ENCODE measurements at places on chromosomes 16 and 17. TPM values are rescaled to one million over a fixed set of nuclear protein-coding genes. Genes with fewer than 3 reads are reported as not detected.

The C1QTNF1 gene
- total RNA-seq, result 54.0 TPM

The SOST gene
- total RNA-seq, result not detected

DNA sequence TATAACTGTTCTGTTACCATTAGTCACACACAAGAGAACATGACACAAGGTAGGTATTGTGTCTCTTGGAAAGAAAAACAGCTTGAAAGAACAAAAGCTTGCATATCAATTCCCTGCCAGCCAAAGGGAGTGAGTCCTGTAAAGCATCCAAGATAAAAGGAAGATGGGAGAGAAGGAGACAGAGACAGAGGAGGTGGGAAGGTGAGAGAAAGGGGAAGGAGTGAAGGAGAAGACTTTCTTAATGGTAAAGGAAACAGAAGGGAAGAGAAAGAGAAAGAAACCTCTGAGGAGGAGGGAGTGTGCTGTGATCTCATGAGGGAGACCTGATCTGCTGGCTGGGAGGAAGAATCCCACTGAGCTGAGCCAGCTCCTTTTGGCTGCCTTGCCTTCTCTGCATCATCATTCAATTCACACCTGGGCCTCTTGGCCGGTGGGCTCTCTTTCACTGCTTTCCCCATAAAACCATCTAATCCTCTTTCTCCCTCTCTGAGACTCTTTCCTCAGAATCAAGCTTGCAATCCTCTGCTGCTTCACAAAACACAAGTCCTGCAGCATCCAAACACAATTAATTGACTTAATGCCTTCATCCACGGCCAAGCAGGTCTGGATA is 271.6 kb downstream of the ABCC12 start:
- no peak for DNase-seq
- H3K27ac ChIP-seq, result no peak overlapping the region
- H3K4me1 ChIP-seq, result no peaks in the 10 kb centered on the region
- no peaks in the 10 kb centered on the region for H3K36me3 ChIP-seq

The CACNB1 gene
- 12.8 TPM for total RNA-seq

The NAGLU gene
- total RNA-seq, result 42.9 TPM

The PERCC1 gene
- not detected for total RNA-seq

Data from breast epithelium (tissue), 4 donors.